Osteoblast (primary cell): ENCODE measurements at places on chromosomes 16 and 17. TPM values are rescaled to one million over a fixed set of nuclear protein-coding genes. Genes with fewer than 3 reads are reported as not detected.

Gene TTLL6
- not detected in 2 replicates for total RNA-seq

Gene TPSG1
- not detected in 2 replicates for total RNA-seq

Gene GPR139
- not detected in 2 replicates for total RNA-seq

Gene ASIC2
- not detected in 2 replicates for total RNA-seq

Gene C16orf95
- 4.0 and 4.4 TPM in 2 replicates for total RNA-seq

Gene TEKT3
- total RNA-seq: 0.36 TPM in 1 of 2 replicates, not detected in the other
